ENCODE measurements at places on chromosomes 12 and 14. TPM values are rescaled to one million over a fixed set of nuclear protein-coding genes. Genes with fewer than 3 reads are reported as not detected.

Gene IFNG-AS1
- total RNA-seq: not detected

Gene GPR84
- 16.0 TPM for total RNA-seq

Gene SLCO1B3
- not detected for total RNA-seq

Gene SLC8B1
- 27.4 TPM for total RNA-seq

Gene POTEG
- total RNA-seq: not detected

Gene POLE2
- total RNA-seq: 24.5 TPM

Gene CPNE6
- 0.12 TPM for total RNA-seq

Gene ESR2
- 0.23 TPM for total RNA-seq

Gene ARHGEF25
- 2.8 TPM for total RNA-seq

Gene RIMKLB
- 2.5 TPM for total RNA-seq

Gene MANSC4
- not detected for total RNA-seq

Gene CABP1
- total RNA-seq: 1.2 TPM

Gene CLEC6A
- not detected for total RNA-seq

Gene PPP1R1A
- total RNA-seq: not detected

Gene ESYT1
- total RNA-seq: 84.6 TPM

Gene TEX22
- total RNA-seq: 1.8 TPM

Gene CARMIL3
- 2.1 TPM for total RNA-seq

Gene PTPN11
- 92.4 TPM for total RNA-seq

Gene RNASE1
- total RNA-seq: not detected

Gene MED6
- 49.0 TPM for total RNA-seq
